ENCODE measurements at places on chromosomes 1 and 21. TPM values are rescaled to one million over a fixed set of nuclear protein-coding genes. Genes with fewer than 3 reads are reported as not detected.

DNA sequence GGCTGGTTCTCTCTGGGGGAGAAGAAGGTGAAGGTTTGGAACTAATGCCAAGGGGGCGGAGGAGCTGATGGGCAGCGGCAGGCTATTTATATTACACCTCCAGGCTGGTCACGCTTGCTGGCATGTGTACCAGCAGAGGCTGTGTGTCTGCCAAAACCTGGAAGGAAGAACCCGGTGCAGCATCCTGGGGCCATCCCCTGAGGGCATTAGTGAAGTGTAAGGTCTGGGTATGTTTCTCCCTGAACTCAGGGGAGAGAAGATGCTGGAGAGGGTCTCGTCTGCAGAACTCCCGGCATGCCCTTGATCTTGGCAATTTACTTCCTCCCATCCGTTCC lies 5.3 kb downstream of the DISP3 start:
- no peak for DNase-seq

DNA sequence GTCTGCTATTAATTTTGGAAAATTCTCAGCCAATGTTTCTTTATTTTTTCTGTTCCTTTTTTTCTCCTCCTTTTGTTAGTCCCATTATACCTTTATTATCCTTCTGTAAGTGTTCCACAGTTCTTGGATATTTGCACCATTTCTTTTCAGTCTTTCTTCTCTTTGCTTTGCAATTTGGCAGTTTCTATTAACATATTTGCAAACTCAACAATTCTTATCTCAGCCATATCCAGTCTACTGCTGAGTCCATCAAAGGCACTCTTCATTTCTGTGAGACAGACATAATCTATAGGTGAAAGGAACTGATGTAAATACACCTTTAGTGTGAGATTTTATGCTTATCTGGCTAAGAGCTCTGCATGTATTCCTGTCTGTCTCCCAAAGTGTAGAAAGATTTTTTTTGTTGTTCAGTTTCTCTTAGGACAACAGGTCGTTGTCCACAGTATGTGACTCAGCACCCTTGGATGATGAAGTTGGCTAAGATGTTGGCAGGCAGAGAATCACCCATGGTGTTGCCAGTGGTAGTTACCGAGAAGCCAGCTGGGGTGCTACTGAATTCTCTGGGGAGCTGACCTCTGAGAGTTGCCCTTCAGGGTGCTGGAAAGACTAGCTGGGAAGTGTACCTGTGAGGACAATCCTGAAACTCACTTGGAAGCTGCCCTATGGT lies 38.4 kb downstream of the LEPR start:
- no peak for DNase-seq

DNA sequence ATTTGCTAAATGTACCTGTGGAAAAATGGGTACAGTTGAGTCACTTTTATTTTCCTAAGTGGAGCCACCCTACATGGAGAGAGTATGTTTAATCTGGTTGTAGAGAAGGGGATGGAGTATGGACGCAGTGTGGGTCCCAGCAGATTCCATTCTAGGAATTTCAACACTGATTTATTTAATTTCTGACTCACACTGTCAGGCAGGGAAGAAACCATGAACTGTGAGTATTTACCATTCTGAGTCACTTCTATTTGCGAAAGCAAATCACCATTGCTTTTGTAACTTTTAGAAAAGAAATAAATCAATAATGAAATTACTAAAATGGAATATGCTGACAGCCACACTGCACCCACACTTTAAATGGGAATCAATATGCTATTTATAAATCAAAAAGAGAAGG lies 339.0 kb downstream of the DSCAM start:
- peak; percentile 64 for DNase-seq

The AJAP1 gene
- not detected for total RNA-seq

- DNase-seq, result no peak
These were observed 25.4 kb downstream of the SLC30A10 start for GRCh38 chr1:219902951-219903350.

The ARHGEF10L gene
- total RNA-seq, result 29.0 TPM

- peak; percentile 37 for DNase-seq
These were observed 28.0 kb upstream of the GLIS1 start for GRCh38 chr1:53766831-53767405.

GRCh38 chr1:14296795-14297194 lies 301.7 kb upstream of the KAZN start:
- DNase-seq, result no peak

The APCS gene
- not detected for total RNA-seq

The TMCO1 gene
- 168 TPM for total RNA-seq

GRCh38 chr1:14440731-14441130 lies 157.8 kb upstream of the KAZN start:
- DNase-seq, result no peak

The ACTL8 gene
- total RNA-seq, result not detected

GRCh38 chr1:85134583-85135391 lies 66.0 kb downstream of the SYDE2 start:
- peak; percentile 71 for DNase-seq

- DNase-seq, result no peak
These were observed 38.6 kb upstream of the MPZL1 start for GRCh38 chr1:167683226-167683625.

DNA sequence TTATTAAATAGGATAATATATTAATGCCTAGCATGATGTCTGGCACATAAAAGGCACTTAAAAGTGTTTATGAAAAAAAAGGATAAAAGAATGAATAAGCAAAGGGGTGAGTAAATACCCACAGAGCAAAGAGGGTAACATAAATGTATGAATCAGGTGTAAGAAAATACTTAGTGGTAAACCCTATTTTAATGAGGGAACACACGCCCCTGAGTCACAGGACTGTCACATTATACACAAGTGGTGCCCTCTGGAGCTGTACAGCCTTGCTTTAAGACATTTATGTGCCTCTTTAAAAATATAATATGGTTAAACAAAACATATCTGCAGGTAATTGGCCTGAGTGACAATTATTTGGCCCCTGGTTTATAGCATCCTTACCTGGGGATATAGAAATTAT lies 78.1 kb upstream of the PTBP2 start:
- no peak for DNase-seq

GRCh38 chr1:243351337-243351736 lies 95.5 kb downstream of the SDCCAG8 start:
- no peak for DNase-seq

GRCh38 chr1:200673952-200674823 lies 4.5 kb upstream of the DDX59 start:
- DNase-seq, result no peak

Measured in HFFc6 (cell line).